Tibial nerve (tissue), 4 donors: ENCODE measurements at places on chromosomes 7 and 10.

- DNase-seq: no peak
Observed at GRCh38 chr7:30917216-30917893, 5.7 kb downstream of the AQP1 start.

DNA sequence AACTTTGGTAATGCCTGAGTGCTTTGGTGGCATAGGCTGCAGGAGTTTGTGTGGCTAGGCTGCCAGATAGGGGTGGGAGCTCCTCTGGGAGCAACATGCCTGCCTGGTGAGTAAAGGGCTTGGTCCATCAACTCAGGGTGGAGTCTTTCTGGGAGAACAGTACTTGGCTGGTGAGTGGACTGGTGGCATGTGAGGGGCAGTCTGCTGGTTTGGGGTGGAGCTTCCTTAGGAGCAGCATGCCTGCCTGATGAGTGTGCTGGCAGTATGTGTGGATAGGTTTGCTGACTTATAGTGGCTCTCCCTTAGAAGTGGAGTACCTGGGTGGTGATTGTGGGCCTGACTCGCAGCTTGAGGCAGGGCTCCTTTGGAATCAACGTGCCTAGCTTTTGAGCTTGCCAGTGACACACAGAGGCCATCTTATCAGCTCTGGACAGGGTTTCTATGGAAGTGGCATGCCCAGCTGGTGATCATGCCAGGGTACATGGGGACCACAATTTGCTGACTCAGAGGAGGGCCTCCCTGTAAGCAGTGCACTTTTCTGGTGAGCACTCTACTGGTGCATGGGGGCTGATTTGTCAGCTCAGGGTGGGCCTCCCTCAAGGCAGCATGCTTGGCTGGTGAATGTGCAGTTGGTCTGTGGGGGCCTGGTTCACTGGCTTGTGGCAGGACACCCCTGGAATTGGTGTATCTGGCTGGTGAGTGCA lies 35.0 kb upstream of the SRI start:
- no peak for DNase-seq

DNA sequence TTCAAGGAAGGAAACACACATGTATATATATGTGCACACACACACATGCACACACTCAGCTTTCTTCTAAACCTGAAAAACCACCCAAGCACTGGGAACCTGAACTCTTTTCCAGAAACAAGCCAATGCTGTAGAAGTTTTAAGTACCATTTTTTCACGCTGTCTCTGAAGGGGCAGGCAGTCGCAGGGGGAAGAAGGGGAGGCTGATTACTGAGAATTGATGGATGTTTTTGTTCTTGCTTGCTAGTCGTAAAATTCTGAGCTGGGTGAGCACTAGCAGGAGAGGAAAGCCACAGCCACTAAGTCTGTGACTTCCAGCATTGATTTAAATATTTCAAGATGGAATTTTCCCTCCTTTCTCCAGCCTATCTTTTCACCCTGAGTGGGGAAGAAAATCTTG lies 391.8 kb downstream of the CALN1 start:
- DNase-seq: no peak

DNA sequence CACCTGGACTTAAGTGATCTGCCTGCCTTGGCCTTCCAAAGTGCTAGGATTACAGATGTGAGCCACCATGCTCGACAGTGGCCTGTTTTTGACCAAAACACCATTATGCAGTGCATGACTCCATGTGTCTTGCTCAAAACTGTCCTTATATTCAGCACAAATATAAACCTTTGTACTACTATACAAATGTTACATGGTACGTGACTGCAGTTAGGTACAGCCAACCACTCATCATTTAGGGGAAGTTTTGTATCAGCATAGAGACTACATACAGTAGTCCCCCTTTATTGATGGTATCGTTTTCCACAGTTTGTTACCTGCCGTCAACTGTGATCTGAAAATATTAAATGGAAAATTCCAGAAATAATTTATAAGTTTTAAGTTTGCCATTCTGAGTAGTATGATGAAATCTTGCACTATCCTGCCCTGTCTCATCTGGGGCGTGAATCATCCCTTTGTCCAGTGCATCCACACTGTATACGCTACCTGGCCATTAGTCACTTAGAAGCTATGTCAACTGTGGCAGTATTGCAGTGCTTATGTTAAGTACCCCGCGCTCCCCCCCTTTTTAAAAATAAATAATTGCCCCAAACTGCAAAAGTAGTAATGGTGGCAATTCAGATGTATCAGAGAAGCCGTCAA lies 23.3 kb upstream of the ZNF282 start:
- no peak for DNase-seq

GRCh38 chr7:139603282-139603681 lies 79.8 kb downstream of the CLEC2L start:
- no peak for DNase-seq

GRCh38 chr7:16791905-16792698 lies 12.7 kb downstream of the AGR2 start:
- no peak for DNase-seq

GRCh38 chr7:84712374-84713121 lies 474.3 kb downstream of the SEMA3D start:
- no peak for DNase-seq

DNA sequence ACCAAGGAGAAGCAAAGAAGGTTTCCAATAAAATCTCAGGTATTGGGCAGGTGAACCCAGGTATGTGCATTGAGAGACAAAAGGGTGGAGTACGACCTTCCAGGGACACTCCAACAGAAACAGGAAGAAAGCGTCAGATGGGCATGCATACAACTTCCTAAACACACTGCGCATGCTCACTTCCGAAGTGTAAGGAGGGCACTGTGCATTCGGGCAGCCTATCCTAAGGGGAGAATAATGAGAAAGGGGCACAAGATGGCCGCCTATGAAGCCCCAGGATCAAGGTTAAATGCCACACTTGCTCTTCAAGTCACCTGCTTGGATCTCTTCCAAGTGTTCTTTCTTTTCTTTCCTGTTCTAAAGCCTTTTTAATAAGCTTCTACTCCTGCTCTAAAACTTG lies 39.4 kb upstream of the PRSS1 start:
- DNase-seq: no peak
